Fibroblast of lung (primary cell): ENCODE measurements at places on chromosomes 3 and 15.

GRCh38 chr15:47588958-47589357 is 128.3 kb upstream of the SEMA6D start:
- H3K4me3 ChIP-seq: no peak overlapping the region
- H3K36me3 ChIP-seq: no peaks in the 10 kb centered on the region
- no peak for DNase-seq

- H3K27ac ChIP-seq: no peak overlapping the region
- no peaks in the 10 kb centered on the region for H3K27me3 ChIP-seq
- H3K36me3 ChIP-seq: peaks cover 10% of the 10 kb centered on the region
These were observed 87.2 kb downstream of the TGFBR2 start for GRCh38 chr3:30693470-30694120.

- H3K27ac ChIP-seq: peak overlapping the region; percentile 9
- H3K27me3 ChIP-seq: no peaks in the 10 kb centered on the region
- H3K4me1 ChIP-seq: peaks cover 2% of the 10 kb centered on the region
These were observed 98.9 kb downstream of the MAGI1 start for GRCh38 chr3:65939801-65940246.

- H3K4me3 ChIP-seq: no peak overlapping the region
- DNase-seq: peak; percentile 20
- no peak overlapping the region for H3K27ac ChIP-seq
- no peaks in the 10 kb centered on the region for H3K27me3 ChIP-seq
These were observed 249.1 kb upstream of the MCTP2 start for GRCh38 chr15:93982226-93982727.

DNA sequence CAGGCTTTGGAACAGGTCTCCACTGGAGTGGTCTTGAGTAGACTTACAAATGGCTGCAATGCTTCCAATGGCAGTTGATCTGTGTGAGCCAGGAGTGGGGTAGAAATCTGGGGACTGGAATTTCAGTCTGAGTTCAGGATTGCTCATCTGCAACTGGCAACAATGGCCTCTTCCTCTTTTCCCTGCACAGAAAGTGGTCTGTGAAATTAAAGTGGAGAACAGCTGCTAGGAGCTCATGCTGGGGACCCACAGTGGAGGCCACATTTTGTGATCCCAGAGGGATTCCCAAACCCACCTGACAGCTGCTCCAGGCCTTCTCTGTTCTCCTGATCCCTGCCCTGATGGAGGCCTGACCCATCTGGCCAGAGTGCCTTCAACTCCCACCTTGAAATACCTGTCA is 49.6 kb downstream of the CEMIP start:
- H3K36me3 ChIP-seq: peaks cover 8% of the 10 kb centered on the region
- no peak overlapping the region for H3K27ac ChIP-seq
- DNase-seq: no peak
- no peak overlapping the region for H3K4me3 ChIP-seq
- H3K4me1 ChIP-seq: no peaks in the 10 kb centered on the region

GRCh38 chr3:16441371-16441875 is 72.1 kb downstream of the RFTN1 start:
- peak; percentile 74 for DNase-seq
- H3K36me3 ChIP-seq: no peaks in the 10 kb centered on the region
- no peak overlapping the region for H3K4me3 ChIP-seq
- H3K27ac ChIP-seq: no peak overlapping the region
- no peaks in the 10 kb centered on the region for H3K27me3 ChIP-seq
- H3K4me1 ChIP-seq: peaks cover 9% of the 10 kb centered on the region

GRCh38 chr15:59400103-59400813 is 27.6 kb upstream of the MYO1E start:
- H3K4me3 ChIP-seq: no peak overlapping the region
- peaks cover 5% of the 10 kb centered on the region for H3K27me3 ChIP-seq
- H3K36me3 ChIP-seq: no peaks in the 10 kb centered on the region
- H3K4me1 ChIP-seq: no peaks in the 10 kb centered on the region

DNA sequence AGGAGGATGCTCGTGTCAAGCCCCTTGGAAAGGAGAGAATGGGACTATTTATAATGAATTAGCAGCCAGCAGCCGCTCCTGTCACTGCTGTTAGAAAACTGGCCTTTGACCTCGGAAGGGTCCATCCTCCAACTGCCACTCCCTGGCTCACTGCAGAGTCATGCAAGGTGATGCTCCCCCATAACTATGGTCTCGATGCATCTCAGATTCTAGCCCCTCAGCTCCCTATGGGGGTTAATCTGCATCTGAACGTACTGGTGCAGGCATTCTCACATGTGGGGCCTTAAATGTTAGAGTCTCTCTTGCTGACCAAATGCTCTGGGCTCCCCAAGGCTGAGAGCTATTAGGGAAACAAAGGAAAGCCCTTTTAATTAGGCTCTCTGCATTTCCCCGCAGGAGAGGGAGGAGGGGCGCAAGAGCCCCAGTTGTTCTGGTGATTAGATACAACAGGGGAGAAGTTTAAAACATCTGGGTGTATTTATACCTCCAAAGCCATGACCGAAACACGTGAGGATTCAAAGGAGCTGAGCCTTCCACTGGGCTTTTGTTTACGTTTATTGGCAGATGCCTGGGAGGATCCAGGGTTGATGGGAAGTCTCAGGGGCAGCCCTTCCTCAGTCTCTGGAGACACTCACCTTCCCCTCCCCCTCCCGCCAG is 182.5 kb downstream of the OPA1 start:
- DNase-seq: no peak
- H3K27me3 ChIP-seq: peaks cover 41% of the 10 kb centered on the region
- H3K36me3 ChIP-seq: no peaks in the 10 kb centered on the region
- no peaks in the 10 kb centered on the region for H3K4me1 ChIP-seq

- H3K27ac ChIP-seq: no peak overlapping the region
- no peak overlapping the region for H3K4me3 ChIP-seq
- H3K4me1 ChIP-seq: no peaks in the 10 kb centered on the region
- H3K27me3 ChIP-seq: no peaks in the 10 kb centered on the region
These were observed 34.9 kb downstream of the PPCDC start for GRCh38 chr15:75058127-75058905.

DNA sequence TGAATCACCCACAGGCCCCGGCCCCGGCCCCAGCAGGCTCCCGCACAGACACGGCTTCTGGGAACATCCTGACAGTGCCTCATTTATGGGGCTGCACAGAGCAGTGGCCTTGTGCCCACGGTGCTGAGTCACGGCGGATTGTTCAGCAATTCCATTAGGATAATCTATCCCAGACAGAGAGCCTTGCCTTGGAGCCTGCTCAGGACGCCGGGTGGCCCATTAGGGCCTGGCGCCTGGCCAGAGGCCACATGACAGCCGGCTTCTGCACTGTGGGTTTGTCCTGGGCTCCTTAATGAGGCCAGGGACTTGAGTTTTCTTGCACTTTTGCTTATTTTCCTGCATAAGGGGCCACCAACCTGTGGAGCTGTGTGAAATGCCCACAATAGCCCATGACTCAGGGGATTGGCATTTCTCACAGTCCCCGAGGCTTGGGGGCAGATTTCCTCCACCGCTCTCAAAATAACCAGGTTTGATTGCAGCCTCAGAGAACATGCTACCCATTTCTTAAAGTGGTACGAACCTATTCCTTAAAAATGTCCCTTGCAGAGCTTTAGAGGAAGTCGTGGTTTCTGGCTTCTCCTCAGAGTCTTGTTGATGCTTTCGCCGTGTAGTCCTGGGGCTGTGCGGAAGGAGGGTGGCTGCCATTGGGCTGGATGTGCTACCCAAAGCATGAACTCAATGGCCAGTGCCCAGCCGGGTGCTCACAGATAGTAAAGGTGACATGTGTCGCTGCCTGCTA is 19.0 kb downstream of the SYNM start:
- DNase-seq: peak; percentile 96
- no peaks in the 10 kb centered on the region for H3K27me3 ChIP-seq
- H3K4me3 ChIP-seq: peak overlapping the region; percentile 24
- H3K4me1 ChIP-seq: peaks cover 18% of the 10 kb centered on the region
- peak overlapping the region; percentile 87 for H3K27ac ChIP-seq
- no peaks in the 10 kb centered on the region for H3K36me3 ChIP-seq

GRCh38 chr3:57157545-57157944 is 7.6 kb downstream of the IL17RD start:
- H3K4me3 ChIP-seq: no peak overlapping the region
- no peak overlapping the region for H3K27ac ChIP-seq
- DNase-seq: peak; percentile 8
- H3K4me1 ChIP-seq: no peaks in the 10 kb centered on the region
- no peaks in the 10 kb centered on the region for H3K27me3 ChIP-seq

DNA sequence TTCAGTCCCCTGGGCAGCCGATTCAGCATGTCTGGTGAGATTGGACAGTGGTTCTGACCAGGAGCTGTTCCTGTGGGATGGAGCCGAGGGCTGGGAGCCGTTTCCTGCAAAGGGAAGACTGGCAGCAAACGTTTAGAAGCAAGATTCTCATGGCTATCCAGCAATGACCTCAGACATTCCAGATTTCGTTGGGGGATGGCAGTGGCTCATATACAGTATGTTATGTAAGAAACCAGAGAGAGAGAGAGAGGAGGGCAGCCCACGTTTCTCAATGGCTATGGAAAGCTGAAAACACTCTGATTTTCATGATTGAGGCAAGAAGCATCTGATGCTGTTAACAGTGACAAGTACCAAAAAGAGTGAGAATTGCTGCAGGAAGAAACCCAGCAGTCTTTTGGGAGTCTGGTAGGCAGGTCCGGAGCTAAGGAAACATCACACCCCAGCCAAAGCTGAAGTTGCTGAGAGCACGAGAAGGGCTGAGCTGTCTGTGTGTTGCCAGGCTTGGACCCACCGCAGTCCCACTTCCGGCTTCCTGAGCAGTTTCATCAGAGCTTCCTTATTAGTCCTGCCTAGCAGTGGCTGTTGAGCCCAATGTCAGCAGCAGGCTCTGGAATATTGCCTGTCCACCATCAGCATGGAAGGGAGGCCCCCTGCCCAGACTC is 25.6 kb upstream of the VPS8 start:
- H3K4me3 ChIP-seq: peak overlapping the region; percentile 30
- H3K4me1 ChIP-seq: peaks cover 15% of the 10 kb centered on the region
- no peaks in the 10 kb centered on the region for H3K27me3 ChIP-seq
- H3K27ac ChIP-seq: peak overlapping the region; percentile 81
- no peaks in the 10 kb centered on the region for H3K36me3 ChIP-seq

DNA sequence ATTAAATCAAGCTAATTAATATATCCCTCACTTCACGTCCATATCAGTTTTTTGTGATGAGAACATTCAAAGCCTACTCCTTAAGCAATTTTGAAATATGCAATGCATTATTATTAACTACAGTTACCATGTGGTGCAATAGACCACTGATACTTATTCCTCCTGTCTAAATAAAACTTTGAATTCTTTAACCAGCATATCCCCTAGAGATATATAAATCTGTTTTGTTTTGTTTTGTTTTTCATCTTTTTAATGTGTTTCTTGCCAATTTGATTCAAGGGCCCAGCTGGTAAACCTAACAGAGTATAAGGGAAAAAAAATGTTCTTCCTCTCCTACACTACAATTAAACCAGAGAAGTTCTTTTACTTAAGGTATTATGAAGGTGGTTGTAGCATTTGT is 524.2 kb downstream of the NAALADL2 start:
- no peak overlapping the region for H3K4me3 ChIP-seq
- H3K4me1 ChIP-seq: no peaks in the 10 kb centered on the region
- H3K27ac ChIP-seq: no peak overlapping the region
- no peaks in the 10 kb centered on the region for H3K27me3 ChIP-seq
- no peak for DNase-seq

DNA sequence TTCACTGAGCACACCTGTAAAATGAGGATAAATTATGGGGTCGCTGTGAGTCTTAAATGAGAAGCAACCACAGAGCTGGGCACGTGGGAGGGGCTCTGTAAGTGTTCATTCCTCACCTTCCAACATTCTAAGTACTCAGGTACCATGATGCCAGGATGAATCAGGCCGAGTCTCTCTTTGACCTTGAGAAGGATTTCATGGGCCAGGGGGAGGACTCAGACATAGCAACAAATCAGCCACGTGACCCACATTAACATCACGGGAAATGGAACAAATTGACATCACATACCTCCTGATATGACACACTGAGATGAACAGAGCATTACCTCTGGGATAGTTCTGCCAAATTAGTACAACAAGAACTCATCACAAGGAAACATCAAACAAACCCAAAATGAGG is 35.2 kb upstream of the USP3 start:
- H3K4me3 ChIP-seq: no peak overlapping the region
- H3K27ac ChIP-seq: no peak overlapping the region
- no peaks in the 10 kb centered on the region for H3K27me3 ChIP-seq
- H3K36me3 ChIP-seq: no peaks in the 10 kb centered on the region
- DNase-seq: no peak
- H3K4me1 ChIP-seq: peaks cover 16% of the 10 kb centered on the region

DNA sequence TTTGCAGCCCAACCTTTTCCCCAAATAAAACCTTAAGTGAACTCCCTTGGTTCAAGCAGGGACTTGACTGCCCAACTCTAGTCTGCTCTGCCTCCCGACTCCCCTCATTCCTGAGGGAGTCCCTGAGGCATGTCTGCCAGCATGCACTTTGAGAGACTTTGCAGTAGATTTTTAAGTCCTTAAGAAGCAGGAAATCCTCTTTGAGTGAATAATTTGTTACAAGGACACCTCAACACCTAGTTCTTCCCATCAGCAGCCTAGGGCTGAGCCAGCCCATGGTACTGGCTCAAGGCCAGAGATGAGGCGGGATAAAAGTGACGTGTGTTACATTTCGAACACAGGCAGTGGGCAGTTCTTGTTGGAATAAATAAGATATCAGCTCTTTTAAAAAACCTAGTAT is 204.3 kb upstream of the SLC2A2 start:
- no peaks in the 10 kb centered on the region for H3K27me3 ChIP-seq
- peak; percentile 12 for DNase-seq
- no peaks in the 10 kb centered on the region for H3K4me1 ChIP-seq
- no peaks in the 10 kb centered on the region for H3K36me3 ChIP-seq
- no peak overlapping the region for H3K4me3 ChIP-seq
- H3K27ac ChIP-seq: no peak overlapping the region

DNA sequence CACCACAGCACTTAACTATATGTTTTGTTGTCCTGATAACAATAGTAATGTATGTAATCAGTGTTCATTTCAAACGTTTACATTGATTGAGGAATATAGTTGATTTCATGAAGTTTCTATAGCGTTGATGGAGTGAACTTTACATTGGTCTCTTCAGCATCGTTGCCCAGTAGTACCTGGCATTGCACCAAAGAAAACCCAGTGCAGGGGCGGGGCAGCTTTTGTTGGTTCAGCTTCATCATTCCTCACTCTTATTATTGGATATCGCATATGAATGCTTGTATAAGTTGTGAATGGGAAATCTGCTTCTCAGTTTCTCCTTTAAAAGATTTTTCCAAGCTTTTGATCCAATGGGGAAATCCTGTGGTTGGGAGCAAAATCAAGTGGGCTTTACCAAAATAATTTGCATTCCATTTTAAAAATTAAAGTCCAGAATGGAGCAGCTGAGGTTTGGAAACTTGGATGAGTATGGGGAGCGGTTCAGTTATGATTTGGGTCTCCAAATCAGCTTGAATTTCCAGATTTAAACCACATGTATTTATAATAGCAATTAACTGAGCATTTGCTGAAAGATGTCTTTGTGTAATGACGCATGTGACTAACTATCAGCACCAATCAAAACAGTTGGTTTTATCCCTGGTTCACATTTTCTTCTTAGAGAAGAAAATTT is 213.7 kb downstream of the ALCAM start:
- no peak for DNase-seq
- no peaks in the 10 kb centered on the region for H3K27me3 ChIP-seq
- H3K4me3 ChIP-seq: no peak overlapping the region
- H3K27ac ChIP-seq: no peak overlapping the region
- H3K36me3 ChIP-seq: no peaks in the 10 kb centered on the region

- no peak for DNase-seq
- H3K27ac ChIP-seq: no peak overlapping the region
- H3K4me3 ChIP-seq: no peak overlapping the region
These were observed 41.5 kb downstream of the TNK2 start for GRCh38 chr3:195866686-195867511.

- H3K4me3 ChIP-seq: no peak overlapping the region
- H3K4me1 ChIP-seq: no peaks in the 10 kb centered on the region
These were observed 232.8 kb downstream of the CLSTN2 start for GRCh38 chr3:140167600-140168281.
